Activated CD8-positive, alpha-beta T cell treated with anti-CD3 and anti-CD28 coated beads for 36 hours (primary cell): ENCODE measurements at places on chromosomes 3 and 15. TPM values are rescaled to one million over a fixed set of nuclear protein-coding genes. Genes with fewer than 3 reads are reported as not detected.

GRCh38 chr3:48686538-48687219 lies 964 bp upstream of the NCKIPSD start:
- no peak for DNase-seq

- DNase-seq = no peak
Observed at GRCh38 chr3:30112902-30113484, 493.4 kb upstream of the TGFBR2 start.

- DNase-seq = no peak
Observed at GRCh38 chr3:197169028-197169427, 129.4 kb downstream of the DLG1 start.

DNA sequence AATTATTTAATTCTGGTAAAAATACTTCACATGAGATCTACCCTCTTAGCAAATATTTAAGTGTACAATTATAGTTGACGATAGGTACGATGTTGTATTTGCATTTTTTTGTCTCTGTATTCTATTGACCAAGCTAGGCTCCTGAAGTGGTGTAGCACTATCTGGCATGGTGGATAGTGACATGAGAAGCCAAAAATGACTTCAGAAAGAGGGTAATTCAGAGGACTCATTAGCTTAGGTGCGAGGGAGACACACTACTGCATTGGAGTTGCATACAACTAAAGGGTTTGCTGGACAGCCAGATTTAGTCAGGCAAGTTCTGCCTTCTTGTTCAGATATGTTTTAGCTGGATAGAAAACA lies 50.6 kb downstream of the KBTBD8 start:
- DNase-seq = no peak

GRCh38 chr3:29926378-29926777 lies 645.5 kb downstream of the RBMS3 start:
- DNase-seq = no peak

DNA sequence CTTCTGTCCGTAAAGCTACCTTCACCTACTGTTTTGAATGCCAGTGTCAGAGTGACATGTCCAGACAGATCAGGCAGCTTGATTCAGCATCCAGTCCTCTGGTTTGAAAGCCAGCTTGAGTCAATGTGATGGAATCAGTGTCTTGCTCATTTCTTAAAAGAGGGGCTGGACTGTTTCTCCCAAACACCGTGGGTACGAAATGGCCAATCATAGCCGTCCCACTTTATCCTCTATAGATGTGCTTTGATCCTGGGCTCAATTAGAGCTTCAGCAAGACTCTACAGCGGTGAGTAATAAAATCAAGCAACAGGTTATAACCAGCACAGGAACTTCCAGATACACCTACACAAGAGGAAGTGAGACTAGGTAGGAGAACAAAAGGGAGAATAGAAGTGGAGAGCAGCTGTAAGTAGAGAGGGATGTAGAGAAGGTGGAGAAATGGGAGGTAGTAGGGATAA lies 17.0 kb upstream of the OR5K1 start:
- DNase-seq = no peak

DNA sequence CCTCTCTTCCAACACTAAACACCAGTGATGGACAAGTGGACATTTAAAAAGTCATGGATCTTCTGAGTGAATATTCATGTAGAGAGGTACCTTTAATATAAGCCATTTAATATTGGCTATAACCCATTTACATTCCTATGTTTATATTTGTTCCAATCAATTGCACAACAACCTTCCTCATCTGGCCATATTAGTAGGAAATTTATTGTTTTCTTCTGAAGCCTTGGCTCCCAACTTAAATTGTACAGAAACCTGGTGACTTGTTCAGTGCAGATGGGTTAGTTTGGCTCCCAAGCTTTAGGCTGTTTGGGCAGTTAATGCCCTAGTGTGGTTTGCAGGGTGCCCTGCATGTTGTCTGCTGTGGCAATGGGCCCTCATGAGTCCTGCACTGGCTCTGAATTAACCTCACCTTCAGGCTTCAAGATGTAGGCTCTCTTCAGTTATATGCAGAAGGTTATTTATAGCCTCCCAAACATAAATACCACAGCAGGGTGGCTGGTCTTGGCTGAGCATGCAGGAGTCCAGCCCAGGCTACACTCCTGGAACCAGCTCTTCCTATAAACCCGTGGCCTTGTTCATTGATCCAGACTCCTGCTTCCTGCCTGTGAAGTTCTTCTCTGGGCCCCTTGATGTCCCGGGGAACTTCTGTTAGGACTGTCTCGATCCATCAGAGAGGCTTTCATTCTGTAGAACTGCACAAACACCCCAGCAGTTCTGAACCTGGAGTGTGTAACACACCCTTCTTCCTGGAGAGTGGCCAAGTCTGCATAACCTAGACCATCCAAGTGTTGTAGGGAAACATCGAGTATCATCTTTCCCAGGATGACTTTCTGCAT lies 57.0 kb downstream of the DUT start:
- DNase-seq = no peak

DNA sequence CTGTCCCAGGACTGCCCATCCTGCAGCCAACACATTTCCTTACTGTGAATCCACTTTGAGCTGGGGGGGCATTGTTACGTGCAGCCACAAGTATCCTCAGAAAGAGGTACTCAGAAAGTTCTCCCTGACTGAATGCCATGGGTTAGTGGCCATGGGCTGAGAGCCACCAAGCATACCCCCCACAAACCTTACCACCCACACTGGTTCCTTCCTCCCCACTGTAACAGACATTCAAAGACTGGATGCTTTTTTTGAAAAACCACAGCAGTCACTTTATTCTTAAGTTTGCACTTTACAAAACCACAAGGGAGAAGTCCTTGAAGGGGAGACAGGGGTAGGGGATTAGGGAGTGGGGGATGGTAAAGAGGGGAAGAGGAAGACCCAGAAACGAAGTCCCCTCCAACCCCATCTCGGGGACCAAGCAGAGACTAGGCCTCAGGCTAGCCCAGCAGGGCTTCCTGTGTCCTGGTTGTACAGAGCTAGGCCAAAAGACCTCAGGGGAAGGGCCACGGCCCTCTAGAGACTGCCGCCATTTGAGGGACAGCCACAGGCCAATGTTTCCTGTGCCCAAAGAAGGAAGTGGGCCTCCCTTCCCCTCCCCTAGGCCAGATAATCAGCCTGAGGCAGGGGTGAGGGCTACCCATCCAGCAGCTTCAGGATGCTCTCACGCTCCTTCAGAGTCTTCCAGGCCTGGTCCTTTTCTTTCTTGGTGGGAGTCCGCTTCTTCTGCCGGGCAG lies 10.1 kb upstream of the CAMK1 start:
- DNase-seq = peak; percentile 79

DNA sequence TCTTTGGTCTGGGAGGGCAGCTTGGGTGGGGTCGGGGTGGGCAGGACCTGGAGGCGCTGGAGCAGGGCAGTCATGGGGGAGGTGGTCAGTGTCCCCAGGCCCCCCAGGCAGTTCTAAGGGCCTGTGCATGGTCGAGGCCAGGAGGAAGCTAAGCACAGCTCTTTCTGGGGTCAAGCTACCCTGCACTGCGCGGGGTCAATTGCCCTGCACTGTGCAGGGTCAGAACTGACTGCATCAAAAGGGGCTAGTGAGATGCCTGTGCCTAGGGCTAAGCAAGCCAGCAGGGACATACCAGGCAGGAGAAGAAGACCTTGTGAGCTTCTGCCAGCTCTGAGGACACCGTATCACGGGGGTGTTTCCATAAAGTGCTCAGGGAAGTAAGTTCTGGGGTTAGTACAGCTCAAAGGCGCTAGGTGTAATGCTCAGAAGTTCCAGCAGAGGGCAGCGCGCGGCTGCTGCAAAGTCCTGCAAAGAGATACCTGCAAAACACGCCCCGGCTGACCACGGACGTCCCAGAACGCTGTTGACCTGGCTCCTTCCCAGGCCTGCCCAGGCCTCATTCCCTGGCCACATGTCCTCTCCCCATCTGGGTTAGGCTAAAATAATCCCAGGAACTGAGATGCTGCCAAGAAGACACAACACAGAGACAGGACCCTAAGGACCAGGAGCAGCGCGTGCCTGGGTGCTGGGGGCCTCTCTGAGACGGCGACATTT lies 18.8 kb upstream of the IQSEC1 start:
- DNase-seq = peak; percentile 89

The A4GNT gene
- not detected for total RNA-seq

GRCh38 chr3:50272911-50273688 lies 4.2 kb downstream of the SEMA3B start:
- DNase-seq = peak; percentile 94

The THAP10 gene
- not detected for total RNA-seq

DNA sequence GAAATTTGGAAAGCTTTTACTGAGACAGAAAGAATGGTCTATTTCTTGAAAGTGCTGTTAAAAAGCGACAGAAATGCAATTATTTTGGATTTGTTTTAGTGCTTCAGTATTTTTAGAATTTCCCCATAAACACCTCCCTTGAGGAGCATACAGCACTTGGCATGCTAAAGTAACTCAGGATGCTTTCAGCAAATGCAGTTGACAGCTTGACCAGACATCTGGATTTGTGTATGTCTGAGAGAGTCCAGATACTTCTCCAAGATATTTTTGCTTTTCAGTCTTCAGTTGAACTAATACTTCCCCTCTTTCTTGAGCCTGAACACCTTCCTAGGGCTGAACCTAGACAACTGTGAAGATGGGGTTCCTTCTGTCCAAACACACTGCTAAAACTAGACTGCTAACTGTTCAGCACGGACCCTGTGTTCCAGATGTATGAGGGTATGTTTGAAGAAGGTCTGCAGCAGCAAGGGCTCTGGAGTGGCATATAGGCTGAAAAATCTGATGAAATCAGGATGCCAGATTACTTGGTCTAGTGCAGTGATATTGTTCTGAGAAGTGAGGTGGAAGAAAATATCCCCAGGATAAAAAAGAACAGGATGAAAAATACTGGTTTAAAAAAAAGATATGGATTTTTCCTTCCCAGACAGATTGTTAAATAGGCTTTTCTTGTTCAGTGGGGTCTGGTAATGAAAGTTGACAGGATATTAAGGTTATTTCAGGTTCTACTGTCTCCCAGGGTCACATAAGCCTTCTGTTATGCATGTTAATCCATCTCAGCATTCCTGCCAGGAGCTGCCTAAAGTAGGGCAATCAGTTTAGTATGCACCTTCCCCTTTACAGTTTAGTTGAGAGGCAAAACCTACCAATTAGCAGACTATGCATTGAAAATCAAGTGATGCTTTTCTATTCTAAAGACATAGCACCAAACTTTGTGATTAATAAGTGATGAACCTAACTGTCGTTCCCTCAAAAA lies 516.9 kb upstream of the TBL1XR1 start:
- DNase-seq = no peak

DNA sequence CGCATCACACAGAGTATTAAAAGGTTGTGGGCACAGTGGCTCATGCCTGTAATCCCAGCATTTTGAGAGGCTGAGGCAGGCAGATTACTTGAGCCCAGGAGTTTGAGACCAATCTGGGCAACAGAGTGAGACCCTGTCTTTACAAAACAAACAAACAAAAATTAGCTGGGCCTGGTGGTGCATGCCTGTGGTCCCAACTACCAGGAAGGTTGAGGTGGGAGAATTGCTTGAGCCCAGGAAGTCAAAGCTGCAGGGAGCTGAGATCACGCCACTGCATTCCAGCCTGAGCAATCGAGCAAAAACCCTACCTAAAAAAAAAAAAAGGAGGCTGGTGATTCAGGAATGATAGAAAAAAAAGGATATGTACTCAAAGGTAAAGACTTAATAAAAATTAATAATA lies 28.2 kb upstream of the ST6GAL1 start:
- no peak for DNase-seq

The SEMA3B gene
- 1.6 TPM for total RNA-seq

DNA sequence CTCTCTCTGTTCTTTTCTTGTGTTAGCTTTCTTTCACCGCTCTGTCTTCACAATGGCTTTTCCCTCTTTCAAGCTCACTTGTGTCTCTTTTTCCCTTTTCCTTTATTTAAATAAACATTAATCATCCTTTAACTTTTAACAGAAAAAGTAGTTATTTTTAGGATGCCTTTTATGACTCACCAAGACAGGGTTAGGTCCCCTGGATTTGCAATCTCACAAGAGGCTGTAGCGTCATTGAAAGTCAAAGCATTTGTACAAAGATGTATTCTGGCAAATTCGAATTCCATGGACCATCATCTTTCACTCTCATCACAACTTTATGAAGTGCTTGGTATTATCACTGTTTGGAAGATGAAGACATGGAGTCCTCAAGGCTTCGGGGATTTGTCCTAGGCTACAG lies 34.8 kb upstream of the MCTP2 start:
- no peak for DNase-seq

The ALPK3 gene
- total RNA-seq = 0.16 TPM

- DNase-seq = no peak
Observed at GRCh38 chr3:99396651-99397275, 241.6 kb upstream of the COL8A1 start.

The ECE2 gene
- total RNA-seq = not detected

DNA sequence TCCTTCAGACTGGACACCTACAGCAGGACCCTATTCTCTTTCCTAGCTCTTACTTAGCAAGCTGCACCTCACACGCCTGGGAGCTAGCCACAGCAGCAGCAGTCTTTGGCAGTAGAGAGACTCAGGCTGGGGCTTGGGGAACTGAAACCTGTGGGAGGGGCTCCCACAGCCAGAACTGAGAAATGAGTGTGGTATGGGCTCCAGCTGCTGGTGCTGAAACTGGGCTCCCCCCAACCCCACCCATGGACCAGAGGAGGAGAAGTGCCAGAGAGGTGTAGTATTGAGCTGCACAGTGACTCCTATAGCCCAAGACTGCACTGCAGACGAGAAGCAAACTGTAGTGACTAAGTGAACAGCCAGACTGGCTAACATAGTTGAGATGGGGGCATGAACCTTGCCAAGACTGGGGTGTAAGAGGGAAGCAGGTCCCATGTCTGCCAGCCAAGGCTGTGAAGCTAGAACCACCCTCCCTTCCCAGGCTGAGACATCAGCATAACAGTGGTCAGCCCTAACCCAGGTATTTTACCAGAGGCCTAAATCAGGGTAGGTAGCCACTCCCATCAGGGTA lies 62.5 kb downstream of the MYO5A start:
- DNase-seq = peak; percentile 80

GRCh38 chr15:77644543-77645247 lies 12.0 kb upstream of the LINGO1 start:
- no peak for DNase-seq

GRCh38 chr3:107710851-107711250 lies 188.1 kb downstream of the BBX start:
- no peak for DNase-seq

DNA sequence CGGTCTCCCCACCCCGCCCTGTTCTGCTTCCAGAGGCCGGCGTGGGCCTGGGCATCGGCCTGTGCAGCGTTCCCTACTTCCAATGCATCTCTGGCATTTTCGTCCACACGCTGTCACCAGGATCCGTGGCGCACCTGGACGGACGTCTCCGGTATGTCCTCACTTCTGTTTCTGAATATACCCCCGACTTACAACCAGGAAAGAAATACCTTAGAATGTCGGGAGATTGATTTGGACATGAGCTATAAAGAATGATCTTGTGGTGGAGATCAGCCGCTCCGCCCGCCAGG lies 41.4 kb downstream of the STARD5 start:
- no peak for DNase-seq

DNA sequence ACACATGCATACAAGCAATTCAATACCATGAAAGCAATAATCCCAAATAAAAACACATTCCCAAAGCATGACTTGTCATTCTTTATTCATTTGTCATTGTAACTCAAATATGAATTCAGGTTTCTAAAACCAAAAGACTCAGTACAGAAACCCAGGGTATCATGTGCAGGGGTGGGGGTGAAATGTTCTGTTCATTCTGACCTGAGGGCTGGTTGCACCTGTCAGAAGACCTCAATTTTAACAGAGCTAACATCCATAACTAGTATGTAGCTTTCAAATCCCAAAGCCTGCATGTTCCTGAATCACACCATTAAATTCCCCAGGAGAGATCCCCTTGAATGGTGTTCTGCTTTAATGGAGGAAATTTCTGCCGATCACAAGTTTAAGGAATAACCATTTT lies 738.7 kb downstream of the MCTP2 start:
- DNase-seq = no peak
